Aorta (tissue), 5 donors: ENCODE measurements at places on chromosomes 3 and 15. TPM values are rescaled to one million over a fixed set of nuclear protein-coding genes. Genes with fewer than 3 reads are reported as not detected.
A peak's percentile ranks its signal among the peaks of the same experiment; 100 is the strongest.

- H3K36me3 ChIP-seq, result no peaks in the 10 kb centered on the region
- H3K27ac ChIP-seq, result no peak overlapping the region
- no peaks in the 10 kb centered on the region for H3K4me1 ChIP-seq
- DNase-seq, result no peak
- H3K4me3 ChIP-seq, result no peak overlapping the region
These were observed 219.4 kb upstream of the STRIT1 start for GRCh38 chr3:155512867-155513261.

DNA sequence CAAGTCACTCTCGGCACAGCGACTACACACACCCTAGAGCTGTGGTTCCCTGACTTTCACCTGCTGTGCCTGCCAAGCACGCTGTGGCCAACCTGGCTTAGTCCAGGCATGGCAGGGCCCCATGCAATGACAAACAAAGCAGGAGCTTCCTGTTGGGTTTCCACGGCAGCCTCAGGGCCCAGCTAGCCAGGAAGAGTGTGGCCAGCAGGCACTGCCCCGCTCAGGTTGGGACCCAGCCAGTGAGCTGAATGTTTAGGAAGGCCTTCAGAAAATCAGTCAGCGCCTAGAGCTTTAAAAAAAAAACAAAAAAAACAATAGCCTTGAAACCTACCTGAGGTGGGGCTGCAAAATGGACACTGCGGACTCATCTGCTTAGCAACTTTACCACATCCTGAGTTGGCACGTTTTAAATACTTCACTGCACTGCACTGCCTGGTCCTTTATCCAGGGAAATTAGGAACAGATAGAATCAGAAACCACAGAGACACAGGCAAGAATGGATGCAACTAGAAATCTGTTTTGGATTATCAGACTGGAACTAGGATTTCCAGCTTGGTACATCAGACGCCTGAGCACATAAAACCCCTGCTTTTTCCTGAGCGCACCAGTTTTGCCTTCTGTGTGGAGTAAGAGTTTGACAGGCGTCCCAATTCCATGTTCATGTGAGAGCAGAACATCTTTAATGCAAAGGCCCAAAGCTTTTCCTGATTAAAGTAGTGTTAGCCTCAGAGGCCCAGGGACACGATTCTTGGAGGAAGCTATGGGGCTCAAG, 36.2 kb upstream of the LDHAL6B start:
- no peak overlapping the region for H3K4me3 ChIP-seq
- H3K4me1 ChIP-seq, result peaks cover 11% of the 10 kb centered on the region
- peak overlapping the region; percentile 63 for H3K27ac ChIP-seq
- no peaks in the 10 kb centered on the region for H3K36me3 ChIP-seq
- DNase-seq, result peak; percentile 91

Gene GPR160
- total RNA-seq, result 2.8 TPM

Gene FSIP1
- total RNA-seq, result 1.2 TPM

Gene EXD1
- not detected for total RNA-seq
